ENCODE measurements at places on chromosomes 12 and 14. TPM values are rescaled to one million over a fixed set of nuclear protein-coding genes. Genes with fewer than 3 reads are reported as not detected.

DNA sequence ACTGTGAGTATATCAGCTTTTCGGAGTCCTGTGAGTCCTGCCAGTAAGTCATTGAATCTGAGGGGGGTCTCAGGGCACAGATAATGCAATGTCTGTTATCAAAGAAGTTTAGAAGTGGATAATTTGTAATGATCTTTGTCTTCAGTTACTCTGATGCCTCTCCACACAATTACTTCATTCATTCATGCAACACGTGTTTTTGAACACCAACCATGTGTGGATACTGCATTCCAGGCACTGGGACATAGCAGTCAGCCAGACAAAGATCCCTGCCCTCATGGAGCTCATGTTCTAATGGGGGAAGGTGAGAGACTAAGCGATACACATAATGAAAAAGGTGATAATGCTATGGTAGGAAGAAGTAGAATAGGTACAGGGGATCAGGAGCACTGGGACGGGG, 60.8 kb upstream of the SCN8A start:
- no peak for DNase-seq

GRCh38 chr12:8849876-8850275, 27.5 kb downstream of the A2ML1 start:
- DNase-seq = no peak

- DNase-seq = peak; percentile 57
Observed at GRCh38 chr12:14884458-14884878, 1.2 kb downstream of the MGP start.

DNA sequence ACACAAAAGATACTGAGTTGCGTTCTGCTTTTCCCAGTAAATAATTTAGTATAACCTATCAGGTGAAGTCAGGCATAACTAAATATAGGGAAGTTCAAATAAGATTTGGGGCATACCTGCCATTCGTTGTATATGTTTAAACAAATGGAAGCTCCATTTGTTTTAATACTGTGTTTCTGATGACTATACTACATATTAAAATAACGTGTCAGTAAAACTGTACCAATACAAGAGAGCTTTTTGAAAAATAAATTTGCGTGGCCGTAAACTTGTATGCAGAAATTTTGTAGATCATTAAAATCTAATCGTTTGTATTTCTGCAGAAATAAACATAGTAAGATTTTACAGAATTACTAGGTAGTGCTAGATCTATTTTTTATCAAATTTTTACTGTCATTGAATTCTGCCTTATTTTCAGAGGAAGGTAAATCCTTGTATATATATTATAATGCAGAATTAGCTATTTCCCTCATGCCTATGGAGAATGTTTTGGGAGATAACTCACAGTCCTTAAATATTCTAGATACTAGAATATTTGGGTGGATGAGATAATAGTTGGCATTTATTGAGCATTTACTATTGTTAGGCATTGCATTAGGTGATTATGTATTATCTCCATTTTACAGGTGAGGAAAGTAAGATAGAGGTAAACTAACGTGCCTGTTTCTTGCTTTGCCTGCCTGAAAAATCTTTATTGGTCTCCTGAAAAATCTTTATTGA, 1.5 kb downstream of the SCFD1 start:
- DNase-seq = no peak

DNA sequence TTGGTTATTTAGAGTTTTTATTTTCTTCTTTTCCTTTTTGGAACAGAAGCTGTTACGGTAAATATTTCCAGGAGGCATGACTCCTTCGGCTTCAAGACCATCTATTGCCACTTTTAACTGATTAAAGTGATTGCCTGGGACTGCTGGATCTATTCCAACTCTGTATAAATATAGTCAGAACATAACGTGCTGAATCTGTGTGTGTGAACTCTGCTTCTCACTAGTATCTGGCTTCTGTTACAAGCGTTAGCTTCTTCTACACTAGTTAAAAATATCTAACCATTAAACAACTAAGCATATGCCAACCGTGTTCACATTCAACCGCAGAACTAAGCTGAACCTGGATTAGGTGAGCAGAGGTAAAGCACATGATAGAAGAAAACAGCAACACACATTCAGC, 49.0 kb downstream of the TMTC1 start:
- no peak for DNase-seq

Gene KLRC1
- not detected for total RNA-seq

Gene CISTR
- not detected for total RNA-seq

- no peak for DNase-seq
Observed at GRCh38 chr12:1473418-1473817, 121.0 kb downstream of the FBXL14 start.

GRCh38 chr12:96985515-96986362, 78.7 kb downstream of the NEDD1 start:
- DNase-seq = peak; percentile 37

DNA sequence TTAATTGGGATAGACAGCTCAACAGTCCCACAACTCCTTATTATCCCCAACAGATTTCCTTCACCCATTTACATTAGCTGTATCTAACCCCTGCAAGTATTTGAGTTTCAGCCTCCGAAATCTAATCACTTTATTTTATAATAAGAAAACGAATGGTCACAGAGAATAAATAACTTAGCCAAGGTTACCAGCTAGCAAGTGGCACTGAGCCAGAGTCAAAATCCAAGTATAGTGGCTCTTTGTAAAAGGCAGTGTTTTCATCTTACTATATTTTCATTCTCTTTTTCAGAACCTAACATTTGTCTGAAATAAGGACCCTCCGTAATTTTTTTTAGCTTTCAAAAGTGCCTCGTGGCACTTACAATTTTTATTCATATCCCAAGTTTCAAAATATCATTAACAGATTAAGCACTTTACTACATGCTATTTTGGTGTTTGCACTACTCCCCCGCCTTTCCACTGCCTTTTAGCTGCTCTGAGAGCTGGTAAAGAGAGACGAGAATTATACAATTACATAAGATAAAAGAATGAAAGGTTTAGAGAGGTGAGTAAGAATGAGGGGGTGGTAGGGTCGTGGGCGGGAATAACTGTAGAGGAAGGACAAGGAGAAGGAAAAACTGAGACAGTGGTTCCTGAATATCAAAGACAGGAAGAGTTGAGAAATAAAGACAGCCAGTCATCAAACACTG, 3.7 kb upstream of the USP15 start:
- DNase-seq = no peak

DNA sequence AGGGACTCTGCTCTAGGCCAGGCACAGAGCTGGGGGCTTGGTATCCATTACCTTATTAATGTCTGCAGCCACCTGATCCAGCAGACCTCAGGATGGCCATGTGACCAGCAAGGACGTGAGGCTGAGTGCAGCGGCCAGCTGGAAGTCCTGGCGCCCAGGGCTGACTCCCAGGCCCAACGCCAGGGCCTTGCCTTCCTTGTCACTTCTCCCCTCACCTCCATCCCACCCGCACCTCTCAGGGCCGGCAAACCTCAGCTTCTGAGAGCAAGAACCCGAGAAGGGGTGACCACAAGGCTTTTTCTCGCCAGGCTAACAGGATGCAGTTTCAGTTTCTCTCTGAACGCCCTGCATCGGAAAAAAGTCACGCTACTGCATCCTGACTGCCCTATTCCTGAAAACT, 15.4 kb downstream of the RAB35 start:
- DNase-seq = no peak

Gene PLEKHG7
- 3.4 TPM for total RNA-seq

- no peak for DNase-seq
Observed at GRCh38 chr12:124661341-124661740, 93.9 kb upstream of the NCOR2 start.

Gene KRT86
- not detected for total RNA-seq

- no peak for DNase-seq
Observed at GRCh38 chr14:20745571-20746358, at the start of gene EDDM3A. Gene EDDM3A (plus strand): TSS chr14:20745887. CDS start chr14:20747581, 1,694 bp downstream.

Gene MFAP5
- not detected for total RNA-seq

Gene SERPINA12
- not detected for total RNA-seq

Gene MANSC1
- 1.5 TPM for total RNA-seq

DNA sequence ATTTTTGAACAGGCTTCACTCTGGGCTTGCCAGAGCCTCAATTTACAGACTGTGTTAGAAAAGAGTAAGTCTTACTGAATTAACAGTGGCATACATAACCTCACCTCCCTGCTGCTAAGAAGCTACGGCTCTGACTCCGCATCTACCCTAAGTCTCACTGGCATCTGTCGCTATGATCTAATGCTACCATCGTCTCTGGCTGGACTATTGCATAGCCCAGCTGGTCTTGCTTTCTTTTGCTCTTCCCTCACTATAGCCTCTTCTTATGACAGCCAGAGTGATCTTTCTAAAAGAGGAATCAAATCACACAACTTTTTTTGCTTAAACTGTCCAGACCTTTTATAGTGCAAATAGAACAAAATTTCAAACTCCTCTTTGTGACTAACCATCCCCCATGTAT, 81.1 kb downstream of the SLC24A4 start:
- no peak for DNase-seq

DNA sequence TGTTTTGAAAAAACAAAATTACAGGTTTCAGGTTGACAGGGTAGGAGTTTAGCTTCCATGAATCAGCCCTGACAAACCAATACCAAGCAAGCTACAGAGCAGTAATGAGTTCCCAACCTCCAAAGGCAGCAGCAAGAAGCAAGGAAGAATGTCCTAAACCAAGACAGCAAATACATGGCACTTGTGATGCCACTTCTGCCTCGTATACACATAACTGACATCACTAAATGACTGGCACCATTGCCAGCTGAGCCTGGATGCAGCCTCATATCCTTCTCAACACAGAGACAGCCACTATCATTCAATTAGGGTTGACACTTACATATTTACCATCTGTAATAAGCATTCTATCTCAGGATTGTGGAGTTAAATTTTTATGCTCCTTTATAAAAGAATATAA, 35.0 kb upstream of the MDM1 start:
- DNase-seq = no peak

GRCh38 chr12:103912069-103912468, 18.1 kb upstream of the HSP90B1 start:
- no peak for DNase-seq

- DNase-seq = no peak
Observed at GRCh38 chr12:85457016-85457415, 177.0 kb downstream of the ALX1 start.

- no peak for DNase-seq
Observed at GRCh38 chr12:12278899-12279298, 12.1 kb upstream of the LRP6 start.

- no peak for DNase-seq
Observed at GRCh38 chr14:83548061-83548839, 1981.7 kb upstream of the FLRT2 start.

Gene NOVA1
- total RNA-seq = not detected

Gene ANKS1B
- total RNA-seq = not detected

Gene TIMM9
- 29.1 TPM for total RNA-seq

Gene NTN4
- total RNA-seq = 0.20 TPM

Gene AMN
- 4.4 TPM for total RNA-seq

GRCh38 chr12:12007001-12007712, 63.6 kb upstream of the BCL2L14 start:
- no peak for DNase-seq

Gene RBM19
- total RNA-seq = 79.9 TPM

DNA sequence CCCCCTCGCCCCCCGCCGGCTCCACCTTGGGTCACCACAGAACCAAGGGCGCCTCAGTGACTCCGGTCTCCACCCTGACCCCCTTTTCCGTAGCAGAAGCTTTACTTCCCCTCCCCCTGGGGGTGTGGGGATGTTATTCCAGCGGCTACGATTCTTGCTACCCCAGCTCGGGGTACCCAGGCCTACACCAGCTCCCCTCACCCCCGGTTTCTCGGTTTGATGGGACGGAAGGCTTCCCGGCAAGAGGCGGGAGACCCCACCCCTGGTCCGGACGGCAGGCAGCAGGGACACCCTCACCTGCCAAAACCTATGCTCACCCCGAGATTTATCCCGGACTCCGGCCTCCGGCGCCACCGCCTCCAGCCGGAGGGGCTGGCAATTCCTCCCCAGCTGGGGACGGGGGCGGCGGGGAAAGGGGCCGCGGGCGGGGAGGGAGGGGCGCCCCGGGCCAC, 619 bp downstream of the RAB15 start:
- DNase-seq = no peak

DNA sequence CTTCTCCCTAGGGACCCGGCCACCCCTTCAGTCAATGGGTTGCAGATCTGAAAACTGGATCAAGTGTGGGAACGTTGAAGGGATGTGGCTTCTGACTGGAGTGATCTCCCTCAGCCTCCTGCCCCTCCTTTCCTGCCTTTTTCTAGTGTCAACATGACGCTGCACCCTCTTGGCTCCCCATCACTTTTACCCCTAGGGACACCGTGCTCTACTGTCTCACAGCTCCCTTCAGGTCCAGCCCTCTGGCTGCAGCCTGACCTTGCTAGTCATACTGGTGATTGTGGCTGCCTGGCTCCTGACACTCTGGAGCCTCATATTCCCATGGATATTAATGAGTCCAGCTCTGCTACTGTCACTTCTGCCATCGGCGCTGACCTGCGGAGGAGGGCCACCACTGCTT, 51.5 kb upstream of the RASSF3 start:
- DNase-seq = no peak

Gene KRT73
- not detected for total RNA-seq

Gene ANKRD33
- total RNA-seq = not detected

Gene AKAP6
- total RNA-seq = 0.53 TPM
